ENCODE measurements at places on chromosomes 2 and 18.

GRCh38 chr2:213451542-213452239 is 167.4 kb downstream of the SPAG16 start:
- DNase-seq, result no peak

DNA sequence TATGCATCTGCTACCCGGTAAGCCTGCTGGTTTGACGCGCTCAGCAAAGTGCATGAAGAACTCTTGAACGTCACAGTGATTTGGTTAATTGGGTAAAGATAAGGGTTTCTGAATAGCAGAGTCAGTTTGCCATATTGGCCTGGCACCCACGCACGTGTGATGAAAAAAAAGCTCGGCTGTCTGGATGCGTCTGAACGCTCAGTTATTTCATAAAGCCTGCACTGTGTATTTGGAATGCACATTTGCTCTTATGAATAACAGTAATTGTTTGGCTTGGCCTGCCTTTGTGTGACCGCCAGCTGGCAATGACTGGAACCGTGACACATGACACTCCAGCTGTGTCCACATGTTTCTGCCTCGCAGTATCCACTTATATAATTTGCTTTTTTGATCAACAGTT is 129.2 kb upstream of the MEIS1 start:
- DNase-seq, result peak; percentile 53

DNA sequence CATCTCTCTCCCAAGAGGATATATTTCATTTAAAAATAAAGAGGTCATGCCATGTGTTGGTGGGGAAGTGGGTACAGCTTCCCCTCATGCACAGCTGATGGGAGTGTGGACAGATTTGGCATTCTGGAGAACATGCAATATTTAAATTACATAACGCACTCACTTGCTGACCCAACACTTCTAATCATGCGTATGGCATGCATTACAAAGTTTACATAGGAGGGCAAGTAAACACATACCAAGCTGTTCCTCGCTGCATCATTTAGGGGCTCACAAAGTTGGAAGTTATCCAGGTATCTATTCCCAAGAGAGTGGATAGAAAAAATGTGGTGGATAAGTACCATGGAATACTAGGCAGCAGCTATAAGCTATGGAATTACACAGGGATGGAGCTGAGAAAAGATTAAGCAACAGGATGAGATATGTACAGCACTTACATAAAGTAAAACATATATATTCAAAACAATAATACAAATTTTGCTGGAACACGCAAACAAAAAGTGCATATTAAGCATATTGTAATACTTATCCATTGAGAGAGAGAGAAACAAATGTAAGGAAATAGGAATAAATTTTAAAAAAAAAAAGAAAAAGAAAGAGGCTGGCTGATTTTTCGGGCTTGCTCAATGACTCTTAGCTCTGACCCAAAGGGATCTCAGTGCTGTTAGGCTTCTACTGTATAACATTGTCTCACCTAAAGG is 11.0 kb downstream of the CYP1B1 start:
- DNase-seq, result peak; percentile 27

GRCh38 chr2:161420406-161421074 is 4.4 kb downstream of the TBR1 start:
- DNase-seq, result no peak

DNA sequence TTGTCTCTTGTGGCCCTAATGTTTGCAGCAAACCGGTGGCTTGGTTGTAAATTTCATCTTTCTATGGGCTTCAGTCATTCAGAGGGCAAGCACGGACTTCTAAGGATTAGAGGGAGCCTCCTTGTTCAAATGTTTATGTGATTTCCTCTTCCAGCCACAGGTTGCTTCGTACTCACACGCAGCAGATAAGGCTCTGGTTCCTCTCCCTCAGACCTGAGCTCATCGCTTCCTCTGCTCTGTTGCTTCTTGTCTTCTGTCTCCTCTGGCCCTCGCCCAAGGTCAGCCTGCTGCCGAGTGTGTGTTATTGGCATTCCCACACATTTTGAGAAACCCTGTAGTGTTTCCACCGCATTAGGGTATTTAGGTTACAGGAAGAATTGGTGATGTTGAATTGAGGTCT is 44.0 kb downstream of the MYL12B start:
- peak; percentile 89 for DNase-seq

- DNase-seq, result no peak
These were observed 27.5 kb downstream of the MTHFD2 start for GRCh38 chr2:74225698-74226459.

GRCh38 chr2:234300391-234300925 is 196.4 kb downstream of the ARL4C start:
- no peak for DNase-seq

GRCh38 chr18:61706276-61706915 is 186.4 kb downstream of the RNF152 start:
- no peak for DNase-seq

DNA sequence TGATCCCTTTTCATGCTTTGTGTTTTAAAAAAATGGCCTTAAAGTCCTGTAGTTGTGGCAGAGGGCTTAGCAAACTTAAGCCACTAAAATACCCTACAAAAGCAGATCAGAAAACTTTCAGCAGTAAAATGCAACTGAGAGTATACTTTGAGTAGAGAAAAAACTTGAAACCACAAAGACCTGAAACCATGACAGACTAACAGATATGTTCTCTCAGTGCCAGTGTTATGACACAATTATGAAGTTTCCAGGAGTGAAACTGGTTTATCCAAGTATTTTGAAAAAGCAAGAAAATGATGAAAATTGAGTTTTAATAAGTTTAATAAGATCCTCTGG is 74.5 kb downstream of the SPRED2 start:
- no peak for DNase-seq

DNA sequence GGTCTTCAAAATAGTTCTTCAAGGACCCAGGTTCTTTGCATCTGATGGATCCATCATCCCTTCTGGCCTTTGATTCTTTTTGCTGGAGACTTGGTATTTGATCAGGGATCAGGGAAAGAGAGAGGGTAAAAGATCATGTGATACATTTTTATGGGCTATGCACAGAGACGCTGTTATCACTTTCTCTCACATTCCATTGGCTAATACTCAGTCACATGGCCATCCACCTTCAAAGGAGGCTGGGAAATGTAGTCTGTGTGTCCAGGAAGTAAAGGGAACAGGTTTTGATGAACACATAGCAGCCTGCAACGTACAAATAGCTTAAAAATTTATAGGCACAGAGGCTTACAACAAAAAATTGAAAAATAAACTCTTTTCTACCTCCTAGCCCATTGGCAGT is 629.6 kb upstream of the FANCL start:
- DNase-seq, result no peak

DNA sequence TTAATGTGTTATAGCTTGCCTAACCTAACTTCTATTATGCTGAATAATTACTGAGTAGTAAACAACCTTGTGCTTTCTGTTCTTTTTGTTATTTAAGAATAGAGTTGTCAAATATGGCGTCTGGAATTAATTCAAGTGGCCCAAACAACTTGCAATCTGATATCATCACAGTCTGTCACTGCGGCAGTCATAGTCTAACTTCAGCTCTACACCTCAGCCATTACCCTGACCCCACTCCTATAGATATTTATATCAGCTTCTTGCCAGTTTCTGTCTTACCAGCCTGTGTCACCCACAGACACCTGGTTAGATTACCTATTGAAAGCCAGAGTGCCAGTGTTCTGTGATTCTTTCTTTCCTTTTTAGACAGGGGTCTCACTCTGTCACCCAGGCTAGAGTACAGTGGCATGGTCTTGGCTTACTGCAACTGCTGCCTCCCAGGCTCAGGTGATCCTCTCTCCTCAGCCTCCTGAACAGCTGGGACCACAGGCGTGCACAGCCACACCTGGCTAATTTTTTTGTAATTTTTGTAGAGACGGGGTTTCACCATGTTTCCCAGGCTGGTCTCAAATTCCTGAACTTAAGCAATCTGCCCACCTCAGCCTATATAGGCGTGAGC is 14.1 kb upstream of the KLHL41 start:
- no peak for DNase-seq

DNA sequence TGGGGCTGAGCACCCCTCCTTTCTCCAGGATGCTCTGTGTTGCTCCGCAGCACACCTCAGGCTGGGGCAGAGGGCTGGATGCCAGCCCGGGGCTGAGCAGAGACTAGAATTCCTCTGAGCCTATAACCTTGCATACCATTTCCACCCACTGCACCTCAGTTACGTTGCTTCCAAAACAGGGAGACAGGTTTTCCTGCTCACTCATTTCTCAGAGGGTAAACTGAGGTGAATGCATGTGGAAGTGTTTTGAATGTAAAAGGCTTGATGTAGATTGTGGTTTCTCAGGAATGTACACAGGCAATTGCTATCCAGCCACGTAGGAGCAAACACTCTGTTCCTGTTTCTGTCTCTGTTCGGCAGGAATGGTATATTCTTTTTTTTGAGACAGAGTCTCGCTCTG is 45.3 kb downstream of the EDAR start:
- no peak for DNase-seq

DNA sequence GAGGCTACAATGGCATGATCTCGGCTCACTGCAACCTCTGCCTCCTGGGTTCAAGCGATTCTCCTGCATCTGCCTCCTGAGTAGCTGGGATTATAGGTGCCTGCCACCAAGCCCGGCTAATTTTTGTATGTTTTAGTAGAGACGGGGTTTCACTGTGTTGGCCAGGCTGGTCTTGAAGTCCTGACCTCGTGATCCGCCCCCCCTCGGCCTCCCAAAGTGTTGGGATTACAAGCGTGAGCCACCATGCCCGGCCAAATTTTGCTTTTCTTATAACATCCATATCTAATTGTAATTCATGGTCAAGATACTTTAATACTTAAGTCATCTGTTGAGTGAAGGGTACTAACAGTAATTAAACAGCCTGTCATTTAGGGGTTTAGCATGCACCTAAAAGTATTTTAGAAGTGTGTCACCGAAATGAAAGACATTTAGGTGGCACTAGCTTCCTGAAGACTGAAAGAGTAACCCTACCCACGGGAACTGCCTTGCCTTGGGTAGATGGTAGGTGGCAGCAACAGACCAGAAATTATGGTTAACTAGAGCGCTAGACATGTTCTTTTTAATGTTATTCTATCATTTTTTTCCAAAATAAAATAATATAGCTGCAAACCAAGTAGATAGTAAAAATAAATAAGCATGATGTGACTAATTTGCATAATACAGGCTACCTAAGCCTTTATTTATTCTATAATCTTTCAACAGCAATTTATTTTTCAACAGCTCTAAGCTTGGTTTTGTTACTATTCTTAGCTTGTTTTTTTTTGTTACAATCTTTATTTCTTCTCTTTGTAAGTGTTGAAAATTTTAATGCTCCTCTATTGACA is 8.6 kb upstream of the ACYP2 start:
- peak; percentile 64 for DNase-seq

DNA sequence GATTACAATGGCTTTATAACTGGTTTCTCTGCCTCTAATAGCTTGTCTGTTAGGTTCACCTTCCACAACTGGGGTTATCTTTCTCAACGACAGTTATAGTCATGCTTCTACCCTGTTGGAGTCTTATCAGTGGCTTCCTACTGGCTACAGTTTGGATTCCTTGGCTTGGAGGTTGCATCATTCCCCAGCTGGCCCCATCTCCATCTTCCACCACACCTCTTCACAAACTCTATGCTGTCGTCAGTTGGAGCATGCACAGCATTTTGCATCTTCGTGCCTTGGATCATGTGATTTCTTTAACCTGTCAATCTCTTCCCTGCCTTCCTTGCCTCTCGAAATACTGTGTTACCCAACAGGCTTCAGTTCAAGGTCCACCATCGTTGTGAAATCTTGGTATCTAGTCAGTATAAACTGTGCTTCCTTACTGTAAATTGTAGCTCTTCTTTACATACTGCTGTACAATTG is 316.3 kb upstream of the CXCR4 start:
- DNase-seq, result no peak

DNA sequence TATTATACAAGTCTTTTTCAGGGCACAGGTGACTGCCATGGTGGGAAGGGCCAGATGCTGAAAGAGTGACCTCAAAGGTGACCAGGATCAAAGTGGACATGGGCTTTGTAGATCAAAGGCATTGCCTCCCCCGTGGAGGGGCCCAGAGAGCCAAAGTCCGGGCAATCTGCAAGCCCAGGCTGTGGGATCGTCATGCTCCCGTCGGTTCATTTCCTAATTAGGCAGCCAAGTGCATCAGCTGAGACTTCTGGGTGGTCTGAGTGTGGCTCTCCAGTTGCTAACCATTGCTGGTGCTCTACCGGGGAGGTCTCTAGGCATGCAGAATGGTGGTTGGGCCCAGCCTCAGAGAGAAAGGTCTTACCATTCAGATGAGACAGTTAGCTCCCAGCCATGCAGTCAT is 61.6 kb downstream of the TRIB2 start:
- no peak for DNase-seq

DNA sequence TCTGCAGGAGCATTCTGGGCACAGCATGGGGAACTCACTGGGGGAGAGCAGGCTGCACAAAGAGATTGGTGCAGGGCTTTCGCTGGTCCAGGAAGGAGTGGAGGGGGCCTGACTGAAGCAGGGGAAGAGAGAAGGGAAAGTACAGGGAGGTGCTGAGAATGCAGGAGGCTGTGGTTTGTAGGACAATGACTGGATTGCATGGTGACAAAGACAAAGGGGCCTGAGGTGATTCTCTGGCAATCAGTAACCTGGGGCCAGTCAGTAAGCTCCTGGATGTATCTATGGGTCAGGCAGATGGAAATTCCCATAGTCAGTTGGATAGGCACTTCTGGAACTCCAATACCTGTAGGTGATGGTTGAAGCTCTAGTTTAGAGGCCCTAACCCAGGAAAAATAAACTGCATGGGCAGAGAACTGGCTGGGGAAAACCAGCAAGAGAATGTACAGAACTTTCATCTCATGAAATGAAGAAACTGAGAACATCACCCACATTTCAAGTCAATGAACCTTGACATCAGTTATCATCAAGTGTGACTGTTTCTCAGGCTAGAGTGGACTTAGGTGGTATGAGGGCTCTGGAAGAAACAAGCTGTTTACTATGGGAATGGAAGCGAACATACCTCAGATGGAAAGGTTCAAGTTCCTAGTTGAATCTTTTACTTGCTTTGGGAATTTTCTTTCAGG is 193.2 kb downstream of the TPGS2 start:
- DNase-seq, result no peak

DNA sequence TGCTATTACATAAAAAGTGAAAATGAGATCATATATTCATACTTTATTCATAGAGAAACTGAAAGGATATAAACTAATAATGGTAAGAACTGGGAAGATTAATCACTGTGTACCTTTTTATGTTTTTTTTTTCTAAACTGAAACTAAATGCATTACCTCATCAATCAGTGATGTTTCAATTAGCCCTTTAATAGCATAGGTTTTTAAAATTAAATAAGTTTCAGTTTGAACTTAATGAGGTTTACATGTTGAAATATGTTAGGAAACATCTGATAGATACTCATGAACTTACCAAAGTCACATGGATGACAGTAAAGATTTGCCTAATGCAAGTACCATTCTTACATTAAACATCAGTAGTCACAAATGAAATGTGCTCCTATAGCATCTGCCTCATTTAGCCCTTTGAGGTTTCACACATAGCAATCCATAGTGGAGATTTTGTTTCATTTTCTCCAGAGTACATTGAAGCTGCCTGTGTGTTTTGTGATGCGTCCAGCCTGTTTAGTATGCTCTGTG is 8.9 kb downstream of the MAPRE2 start:
- peak; percentile 30 for DNase-seq

DNA sequence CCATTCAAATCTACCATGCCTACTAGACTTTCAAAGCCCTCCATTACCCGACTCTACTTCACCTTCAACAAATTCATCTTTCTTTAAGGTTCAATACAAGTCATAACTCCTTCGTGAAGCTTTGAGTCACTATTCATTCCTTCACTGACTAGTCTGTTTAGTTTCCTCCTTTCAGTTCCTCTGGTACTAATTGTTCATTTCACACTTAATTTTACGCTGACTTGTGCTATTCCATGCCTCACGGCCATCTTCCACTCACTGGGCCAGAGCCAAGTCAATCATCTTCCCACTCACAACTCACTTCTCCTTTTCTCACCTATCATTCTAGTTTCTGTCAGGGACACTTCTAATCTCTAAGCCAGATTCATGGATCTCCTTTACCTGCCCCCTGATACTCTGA is 136.2 kb downstream of the MTX2 start:
- no peak for DNase-seq
